ENCODE measurements at places on chromosomes 2 and 18.

DNA sequence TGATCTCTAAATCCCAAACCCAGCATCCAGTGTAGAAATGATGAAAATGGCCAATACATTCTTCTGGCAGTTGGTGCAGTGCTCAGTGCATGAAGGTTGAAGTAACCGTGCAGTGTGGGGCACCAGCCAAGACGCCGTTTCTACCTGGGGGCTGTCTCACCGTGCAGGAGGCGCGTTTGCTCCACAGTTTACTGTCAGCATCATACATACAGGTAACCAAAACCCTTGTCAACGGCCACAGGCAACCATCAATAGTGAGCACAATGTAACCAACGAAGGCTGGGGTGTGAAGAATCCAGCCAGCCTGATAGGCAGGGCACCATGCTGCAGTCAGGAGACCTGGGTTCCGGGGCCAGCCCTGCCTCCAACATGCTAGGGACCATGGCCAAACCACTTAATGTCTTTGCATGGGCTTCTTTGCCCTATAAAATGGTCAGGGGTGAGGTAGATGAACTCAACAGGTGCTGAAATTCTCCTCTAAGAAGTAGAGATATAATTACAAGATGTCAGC, 127.5 kb upstream of the ID2 start:
- no peak for DNase-seq

DNA sequence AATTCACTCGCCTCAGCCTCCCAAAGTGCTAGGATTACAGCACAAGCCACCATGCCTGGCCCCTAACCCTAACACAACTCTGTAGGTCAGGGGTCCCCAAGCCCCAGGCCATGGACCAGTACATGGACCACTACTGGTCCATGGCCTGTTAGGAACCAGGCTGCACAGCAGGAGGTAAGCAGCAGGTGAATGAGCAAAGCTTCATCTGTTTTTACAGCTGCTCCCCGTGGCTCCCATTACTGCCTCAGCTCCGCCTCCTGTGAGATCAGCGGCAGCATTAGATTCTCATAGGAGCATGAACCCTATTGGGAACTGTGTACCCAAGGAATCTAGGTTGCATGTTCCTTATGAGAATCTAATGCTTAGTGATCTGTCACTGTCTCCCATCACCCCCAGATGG, 201.7 kb downstream of the NRP2 start:
- DNase-seq: no peak

- no peak for DNase-seq
Measured at GRCh38 chr2:12718015-12718671, 1.4 kb downstream of the TRIB2 start.

- no peak for DNase-seq
Measured at GRCh38 chr2:26845021-26845420, 2.9 kb upstream of the DPYSL5 start.

- no peak for DNase-seq
Measured at GRCh38 chr2:226310146-226310545, 489.5 kb downstream of the IRS1 start.

GRCh38 chr2:159136391-159136790, 150.1 kb downstream of the WDSUB1 start:
- no peak for DNase-seq

GRCh38 chr18:57953883-57954282, 90.1 kb upstream of the NEDD4L start:
- DNase-seq: no peak

- DNase-seq: no peak
Measured at GRCh38 chr2:207240649-207241048, 74.9 kb upstream of the KLF7 start.

DNA sequence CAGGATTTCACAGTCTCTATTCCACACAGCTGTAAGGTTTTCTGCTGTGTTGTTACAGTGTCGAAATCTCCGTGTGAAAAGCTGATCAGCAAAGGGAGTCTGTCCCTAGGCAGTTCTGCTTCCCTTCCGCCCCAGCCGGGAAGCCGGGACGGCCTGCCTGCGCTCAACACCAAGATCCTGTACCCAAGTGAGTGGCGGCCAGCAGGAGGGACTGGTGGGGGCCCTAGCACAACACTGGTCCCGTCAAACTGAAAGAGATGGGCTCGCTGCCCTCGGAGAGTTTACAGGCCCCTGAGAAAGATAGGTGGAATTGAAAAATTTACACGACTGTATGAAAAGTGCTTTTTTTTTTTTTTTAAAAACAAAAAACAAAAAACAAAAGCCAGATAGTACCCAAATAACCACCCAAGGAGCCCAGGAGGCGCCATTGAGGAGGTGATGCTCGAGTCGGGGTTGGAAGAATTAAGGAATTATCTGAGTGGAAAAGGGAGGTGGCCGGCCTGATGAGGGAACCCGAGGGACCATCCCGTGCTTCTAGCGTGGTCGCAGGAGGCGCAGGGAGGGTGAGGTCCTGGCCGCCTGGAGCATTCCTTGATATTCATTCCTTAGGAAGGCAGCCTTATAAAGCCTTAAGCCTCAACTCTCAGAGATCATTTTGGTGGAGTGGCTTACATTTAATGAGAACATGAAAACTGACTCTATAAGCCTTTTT, 96.7 kb downstream of the DGKD start:
- DNase-seq: no peak

DNA sequence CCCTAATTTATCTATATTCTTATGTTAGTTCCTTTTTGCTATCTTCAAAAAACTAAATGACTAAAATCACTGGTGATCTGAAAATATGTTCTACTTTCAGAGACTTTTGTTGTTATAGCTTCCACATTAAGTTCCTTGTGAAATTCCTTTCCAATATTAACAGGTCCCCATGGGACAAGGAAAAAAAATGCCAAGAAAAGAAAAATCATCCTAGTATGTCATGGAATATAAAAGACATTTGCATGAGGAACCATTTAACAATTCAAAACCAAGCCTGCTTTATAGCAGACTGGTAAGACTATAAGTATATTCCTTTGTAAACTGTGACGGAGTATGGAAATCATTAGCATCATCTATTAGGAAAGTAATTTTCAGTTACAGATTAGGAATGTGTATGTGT, 48.1 kb downstream of the COBLL1 start:
- no peak for DNase-seq

DNA sequence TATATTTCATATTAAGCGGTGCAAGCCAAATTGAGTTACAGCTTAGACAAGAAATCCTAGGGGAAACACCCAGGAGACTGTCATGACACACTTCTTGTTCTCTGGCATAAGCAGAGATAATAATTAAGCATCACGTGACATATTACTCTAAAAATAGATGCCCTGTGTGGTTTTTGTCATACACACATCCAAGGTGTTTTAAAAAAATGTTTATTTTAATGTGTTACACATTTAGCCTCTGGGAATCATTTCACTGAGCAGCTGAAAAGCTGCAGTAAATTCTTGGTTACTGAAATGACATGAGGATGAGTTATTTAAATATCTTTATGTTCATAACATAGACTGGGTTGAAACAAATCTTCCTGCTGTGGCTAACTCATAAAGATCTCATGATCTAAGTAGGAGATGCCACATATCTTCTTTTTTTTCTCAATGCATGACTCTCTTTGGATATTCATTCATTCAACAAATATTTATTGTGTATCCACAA, 38.0 kb upstream of the ERMN start:
- no peak for DNase-seq
